ENCODE measurements at places on chromosomes 4 and X.

GRCh38 chrX:12804655-12805054 is 13.4 kb downstream of the PRPS2 start:
- no peak for DNase-seq

GRCh38 chr4:94116842-94117241 is 90.8 kb upstream of the SMARCAD1 start:
- no peak for DNase-seq

GRCh38 chrX:100979881-100980607 is 10.5 kb downstream of the ARL13A start:
- no peak for DNase-seq

GRCh38 chrX:119871245-119871598 is 311 bp downstream of the RNF113A start:
- DNase-seq, result no peak

DNA sequence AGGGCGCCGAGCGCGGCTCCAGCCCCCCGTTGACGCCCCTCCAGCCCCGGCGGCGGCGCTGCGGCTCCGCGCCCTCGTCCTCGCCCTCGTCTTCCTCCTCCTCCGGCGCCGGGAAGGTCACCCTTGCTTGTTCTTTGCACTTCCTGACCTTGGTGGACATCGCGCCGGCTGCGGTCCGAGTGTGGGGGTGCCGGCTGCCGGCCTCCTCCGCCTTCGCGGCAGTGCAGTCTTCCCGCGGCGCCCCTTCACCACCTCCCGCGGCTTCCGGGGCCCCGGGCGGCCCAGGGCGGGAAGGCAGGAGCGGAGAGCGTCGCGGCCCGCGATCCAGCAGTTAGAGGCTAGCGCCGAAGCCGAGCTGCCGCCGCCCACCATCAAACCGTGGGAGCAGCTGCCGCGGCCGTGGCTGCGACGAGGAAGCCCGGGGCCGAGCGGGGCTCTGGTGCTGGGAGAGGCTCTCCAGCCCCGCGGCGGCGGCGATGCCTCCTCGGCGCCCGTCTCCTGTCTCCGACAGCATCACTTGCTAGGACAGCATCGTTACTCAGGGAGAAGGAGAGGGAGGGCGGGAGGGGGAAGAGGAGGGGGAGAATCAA is at the start of gene TRPC3:
TSS of gene TRPC3 (minus strand) at position 540 of the 590 bp plus-strand sequence. CDS start at position 160, 380 bp downstream.
- DNase-seq, result no peak

DNA sequence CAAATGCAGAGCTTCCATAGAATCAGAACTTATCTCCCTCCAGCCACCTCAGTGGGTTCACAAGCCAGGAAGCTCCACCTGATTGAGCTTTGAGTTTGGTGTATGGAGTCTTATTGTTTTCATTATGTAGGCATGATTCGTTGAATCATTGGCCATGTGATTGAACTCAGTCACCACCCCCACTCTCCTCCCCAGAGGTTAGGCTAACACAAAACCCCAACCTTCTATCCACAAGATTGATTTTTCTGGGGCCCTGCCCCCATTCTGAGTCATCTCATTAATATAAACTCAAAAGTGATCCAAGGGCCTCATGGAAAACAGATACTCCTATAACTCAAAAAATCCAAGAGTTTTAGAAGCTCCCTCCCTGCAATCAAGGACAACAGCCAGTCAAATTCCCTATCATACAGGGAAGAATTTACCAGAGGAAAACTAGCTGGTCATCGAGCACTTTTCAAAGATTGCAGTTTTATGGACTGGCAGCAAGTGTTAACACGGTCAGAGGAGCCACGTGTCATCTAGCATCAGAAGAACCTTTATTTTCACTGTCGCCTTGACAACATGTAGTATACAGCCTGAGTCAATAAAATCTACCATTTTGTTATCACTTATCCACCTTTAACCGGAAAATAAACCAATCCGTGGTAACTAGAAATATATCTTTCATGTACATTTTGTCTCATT is 35.9 kb upstream of the GUCY1B1 start:
- DNase-seq, result no peak

All from BJ (cell line).